ENCODE measurements at places on chromosomes 16 and 17.

DNA sequence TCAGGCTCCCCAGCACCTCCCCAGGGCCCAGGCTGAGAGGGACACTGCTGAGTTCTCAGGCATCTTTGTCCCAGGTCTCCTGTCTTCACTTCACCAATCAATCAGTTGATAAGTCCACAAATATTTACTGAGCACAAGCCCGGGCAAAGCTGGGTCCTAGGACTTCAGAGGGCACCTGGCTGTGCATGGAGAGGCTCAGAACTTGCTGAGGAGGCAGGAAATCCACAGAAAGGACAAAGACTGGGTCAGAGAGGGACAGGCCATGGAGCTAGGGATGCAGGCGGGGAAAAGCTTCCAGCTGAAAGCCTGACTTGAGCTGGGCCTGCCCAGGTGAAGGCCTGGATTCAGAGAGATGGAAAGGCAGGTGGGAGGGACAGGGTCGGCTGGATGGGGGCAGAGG is 33.2 kb upstream of the C1QL1 start:
- DNase-seq = no peak

GRCh38 chr17:82948081-82948511 is 108.3 kb upstream of the ZNF750 start:
- DNase-seq = no peak

DNA sequence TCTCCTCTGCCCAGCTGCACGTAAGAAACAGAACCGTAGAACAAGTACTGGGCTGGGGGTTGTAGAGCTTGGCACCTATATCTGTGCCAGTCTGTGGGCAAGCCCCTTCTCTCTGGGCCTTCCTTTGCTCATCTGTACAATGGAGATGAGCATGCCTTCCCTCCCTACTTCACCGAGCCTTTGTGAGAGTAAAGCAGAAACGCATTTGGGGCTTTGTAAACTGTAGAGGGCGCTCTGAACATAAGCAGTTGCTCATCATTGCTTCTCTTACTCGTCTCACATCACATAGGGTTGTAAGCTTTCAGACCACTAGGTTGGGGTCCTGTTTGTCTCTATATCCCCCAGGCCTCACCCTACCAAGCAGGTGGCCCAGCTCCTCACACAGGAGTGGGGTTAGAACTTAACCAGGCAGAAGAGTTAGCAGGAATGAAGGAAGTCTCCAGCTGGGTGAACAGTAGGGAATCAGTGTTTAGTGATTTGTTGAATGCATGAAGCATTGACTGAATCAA is 15.1 kb downstream of the SAMD14 start:
- DNase-seq = peak; percentile 39

DNA sequence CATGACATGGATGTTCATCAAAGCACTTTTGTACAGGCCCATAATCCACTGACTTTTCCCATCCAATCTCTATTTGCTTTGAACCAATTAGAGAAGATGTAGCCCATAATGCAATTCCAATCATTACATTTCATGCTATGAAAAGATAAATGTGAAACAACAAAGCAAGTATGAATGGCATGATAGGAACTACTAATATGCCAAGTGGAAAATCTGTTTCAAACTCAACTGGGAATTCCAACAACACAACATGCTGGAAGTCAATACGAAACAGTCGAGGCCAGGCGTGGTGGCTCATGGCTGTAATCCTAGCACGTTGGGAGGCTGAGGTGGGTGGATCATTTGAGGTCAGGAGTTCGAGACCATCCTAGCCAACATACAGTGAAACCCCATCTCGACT is 39.6 kb upstream of the TMEM97 start:
- DNase-seq = peak; percentile 42

GRCh38 chr17:45919136-45919535 is 24.8 kb downstream of the MAPT start:
- no peak for DNase-seq

- no peak for DNase-seq
Observed at GRCh38 chr17:37026531-37026869, 77.7 kb downstream of the AATF start.

- no peak for DNase-seq
Observed at GRCh38 chr17:65638221-65638975, 77.0 kb upstream of the AXIN2 start.

- DNase-seq = peak; percentile 17
Observed at GRCh38 chr17:33779234-33779591, 475.9 kb upstream of the CCL2 start.

DNA sequence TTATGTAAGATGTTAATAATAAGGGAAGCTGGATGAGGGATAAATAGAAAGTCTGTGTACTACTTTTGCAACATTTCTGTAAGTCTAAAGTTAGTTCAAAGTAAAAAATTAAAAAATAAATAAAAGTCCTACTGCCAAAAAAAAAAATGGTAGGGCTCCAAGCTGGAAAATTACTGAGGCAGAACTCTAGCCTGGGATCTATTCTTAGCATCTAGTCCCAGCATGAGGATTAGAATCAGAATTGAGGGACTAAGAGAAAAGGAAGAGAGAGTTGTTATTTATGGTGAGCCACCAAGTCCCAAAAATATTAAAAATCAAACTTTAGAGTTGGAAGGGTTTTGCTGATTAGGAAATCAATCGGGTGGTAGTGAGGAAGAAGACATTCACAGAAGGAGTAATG is 110.3 kb downstream of the CYB561 start:
- no peak for DNase-seq

- no peak for DNase-seq
Observed at GRCh38 chr17:69552986-69553667, 138.6 kb downstream of the MAP2K6 start.

DNA sequence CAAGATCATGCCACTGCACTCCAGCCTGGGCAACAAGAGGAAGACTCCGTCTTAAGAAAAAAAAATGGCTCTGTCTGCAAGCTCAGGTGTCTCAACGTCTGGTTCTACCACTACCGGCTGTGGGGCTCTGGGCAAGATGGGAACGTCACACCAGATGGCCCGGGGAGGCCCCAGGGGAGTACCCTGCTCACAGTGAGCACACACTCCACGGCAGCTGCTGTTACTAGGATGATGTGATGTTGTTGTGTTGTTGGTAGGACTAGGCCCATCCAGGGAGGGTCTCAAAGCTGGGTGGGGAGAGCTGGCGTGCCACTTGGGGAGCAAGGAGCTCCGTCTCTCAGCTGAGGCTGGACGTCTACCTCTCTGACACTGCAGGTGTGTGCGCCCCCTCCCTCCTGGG is 9.4 kb upstream of the NPTX1 start:
- no peak for DNase-seq

GRCh38 chr16:51337662-51338061 is 186.6 kb upstream of the SALL1 start:
- DNase-seq = no peak

GRCh38 chr16:80122115-80122514 is 418.7 kb upstream of the DYNLRB2 start:
- DNase-seq = no peak

GRCh38 chr17:7856011-7856810 is 1.1 kb downstream of the NAA38 start:
- DNase-seq = no peak

GRCh38 chr17:59826706-59827453 is 65.9 kb downstream of the TUBD1 start:
- DNase-seq = no peak

GRCh38 chr16:48008011-48008525 is 147.7 kb downstream of the ABCC12 start:
- no peak for DNase-seq

- no peak for DNase-seq
Observed at GRCh38 chr16:49773534-49774475, 82.1 kb downstream of the ZNF423 start.

DNA sequence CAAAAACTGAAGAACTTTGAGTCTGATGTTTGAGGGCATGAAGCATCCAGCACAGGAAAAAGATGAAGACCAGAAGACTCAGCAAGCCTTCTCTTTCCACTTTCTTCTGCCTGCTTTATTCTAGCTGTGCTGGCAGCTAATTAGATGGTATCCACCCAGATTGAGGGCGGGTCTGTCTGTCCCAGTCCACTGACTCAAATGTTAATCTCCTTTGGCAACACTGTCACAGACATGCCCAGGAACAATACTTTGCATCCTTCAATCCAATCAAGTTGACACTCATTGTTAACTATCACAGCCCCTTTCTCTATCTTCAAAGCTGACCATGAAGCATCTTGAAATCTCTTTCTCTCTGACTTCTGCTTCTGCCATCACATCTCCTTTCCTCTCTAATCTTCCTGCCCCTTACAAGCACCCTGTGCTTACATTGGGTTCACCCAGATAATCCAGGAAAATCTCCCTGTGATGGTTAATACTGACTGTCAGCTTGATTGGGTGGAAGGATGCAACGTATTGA is 115.9 kb upstream of the CDH13 start:
- DNase-seq = no peak

GRCh38 chr16:50627419-50627818 is 53.7 kb downstream of the SNX20 start:
- DNase-seq = no peak

DNA sequence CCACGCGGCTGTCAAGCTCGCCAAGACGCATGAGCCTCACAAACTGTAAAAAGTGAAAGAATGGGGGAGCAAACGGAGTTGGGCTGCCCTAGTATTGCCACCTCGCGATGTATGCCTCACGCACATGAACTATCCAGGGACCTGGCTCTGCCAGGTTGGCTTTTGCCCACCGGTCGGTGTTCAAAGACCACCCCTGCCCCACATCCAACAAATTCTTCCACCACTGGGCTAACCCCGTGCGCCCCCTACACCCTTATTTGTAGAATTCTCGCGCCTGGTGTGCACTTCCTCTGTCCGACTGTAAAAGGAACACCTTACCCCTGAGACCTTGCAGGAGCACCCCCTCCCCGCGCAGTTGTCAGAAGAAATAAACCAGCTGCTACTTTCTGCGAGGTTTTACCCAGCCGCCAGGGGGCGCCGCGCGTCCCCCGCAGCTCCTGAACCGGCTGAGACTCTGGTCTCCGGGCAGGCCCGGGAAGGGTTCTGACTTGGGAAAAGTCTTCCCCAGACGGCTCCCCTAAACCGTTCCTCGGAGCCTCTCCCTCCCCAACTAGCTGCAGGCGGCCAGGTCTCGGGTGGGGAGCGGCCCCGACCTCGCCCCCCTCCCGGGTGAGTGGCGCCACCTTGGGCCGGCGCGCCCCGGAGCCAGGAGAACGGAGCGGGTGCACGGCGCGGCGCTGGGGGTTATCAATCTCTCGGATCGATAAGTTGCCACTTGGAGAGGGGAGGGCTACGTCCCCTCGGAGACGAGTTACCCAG is 1.7 kb upstream of the ZNF423 start:
- DNase-seq = peak; percentile 34

DNA sequence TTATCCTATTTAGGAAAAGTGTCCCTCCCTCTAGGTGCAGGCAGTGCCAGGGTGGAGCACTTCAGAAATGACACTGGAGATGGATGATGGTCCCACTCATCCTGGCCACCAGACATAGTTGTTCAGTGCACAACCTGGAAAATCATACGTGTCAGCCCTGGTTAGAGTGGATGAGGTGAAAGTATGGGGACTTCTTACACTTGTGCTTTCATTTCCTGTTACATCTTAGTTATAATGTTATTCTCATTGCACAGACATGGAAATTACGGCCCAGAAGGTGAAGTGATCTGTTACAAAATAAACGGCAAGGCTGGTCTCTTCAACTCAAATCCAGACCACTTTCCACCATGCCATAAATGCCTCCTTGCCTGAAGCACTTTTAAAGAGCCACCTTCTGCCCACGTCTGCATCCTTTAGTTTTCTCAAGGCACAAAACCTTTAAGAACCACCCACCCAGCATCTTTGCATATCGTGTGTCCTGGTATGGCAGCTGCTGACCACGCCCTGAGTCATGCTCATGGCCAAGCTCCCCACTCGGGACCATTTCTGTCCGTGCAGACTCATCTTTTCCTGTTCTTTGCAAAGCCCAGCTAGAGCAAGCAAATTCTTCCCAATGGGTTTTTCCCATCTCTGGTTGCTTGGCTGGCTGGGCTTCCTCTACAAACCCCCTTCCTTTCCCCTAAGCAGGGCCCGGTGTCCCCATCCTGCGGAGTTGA is 22.4 kb downstream of the TBC1D3B start:
- DNase-seq = no peak

DNA sequence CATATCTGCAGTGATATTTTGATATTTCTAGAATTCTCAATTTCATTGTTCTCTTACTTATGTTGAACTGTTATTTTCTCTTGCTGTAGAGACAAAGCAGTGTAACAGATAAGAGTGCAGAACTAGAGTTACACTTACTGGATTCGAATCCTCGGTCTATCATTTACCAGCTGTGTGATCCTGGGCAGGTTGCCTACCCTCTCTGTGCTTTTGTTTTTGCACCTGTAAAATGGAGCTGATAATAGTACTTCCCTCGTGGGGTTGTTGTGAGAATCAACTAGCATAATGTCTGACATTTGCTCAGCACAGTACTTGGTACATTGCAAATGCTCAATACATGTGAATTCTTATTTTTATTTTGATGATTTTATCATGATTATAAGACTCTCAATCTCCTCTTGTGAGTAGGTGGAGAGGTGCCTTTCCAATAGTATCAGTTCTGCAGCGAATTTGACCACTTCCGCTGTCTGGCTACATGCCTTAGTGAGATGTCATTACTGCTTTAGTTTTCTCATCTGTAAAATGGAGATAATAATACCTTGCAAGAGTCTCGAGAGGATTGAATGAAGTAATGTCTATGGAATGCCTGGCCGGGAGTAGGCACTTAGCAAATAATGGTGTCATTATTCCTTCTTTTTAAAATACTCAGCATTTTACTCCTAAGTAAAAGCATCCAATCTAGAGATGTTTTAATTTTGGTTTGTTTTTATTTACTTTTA is 312.2 kb upstream of the MAF start:
- DNase-seq = peak; percentile 34

GRCh38 chr17:30921544-30922196 is at the start of gene ADAP2:
ADAP2 (plus strand) TSS chr17:30921945; CDS start chr17:30922015, 70 bp downstream.
- DNase-seq = no peak

- DNase-seq = no peak
Observed at GRCh38 chr17:3989041-3989886, 25.0 kb upstream of the ATP2A3 start.

- DNase-seq = no peak
Observed at GRCh38 chr16:71919035-71919434, 23.7 kb downstream of the IST1 start.

- no peak for DNase-seq
Observed at GRCh38 chr17:1996800-1997288, 28.3 kb downstream of the RTN4RL1 start.

GRCh38 chr16:66359811-66360608 is 6.5 kb upstream of the CDH5 start:
- DNase-seq = no peak

- DNase-seq = no peak
Observed at GRCh38 chr16:9332574-9333148, 241.2 kb downstream of the HAPSTR1 start.

- DNase-seq = no peak
Observed at GRCh38 chr17:2251098-2251497, 52.5 kb downstream of the SMG6 start.

GRCh38 chr17:29667969-29668368 is 45.3 kb upstream of the CORO6 start:
- peak; percentile 74 for DNase-seq

DNA sequence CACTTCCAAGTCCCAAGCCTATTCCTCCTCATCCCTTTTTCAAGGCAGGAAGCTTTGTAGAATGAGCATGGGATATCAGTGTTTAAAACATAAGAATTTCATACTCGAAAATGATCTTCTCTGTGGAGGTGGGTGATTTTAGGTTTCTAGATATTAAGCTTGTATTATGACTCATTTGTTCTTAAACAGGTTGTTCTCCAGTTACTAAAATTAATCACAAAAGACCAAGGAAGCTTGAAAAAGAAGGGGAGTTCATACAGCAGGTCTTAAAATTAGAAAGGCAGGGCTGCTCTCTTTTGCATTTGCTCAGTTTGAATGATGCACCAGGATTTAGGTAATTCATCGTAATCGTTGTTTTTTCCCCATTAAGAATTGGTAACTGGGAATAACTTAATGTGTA is 208.7 kb downstream of the PRKCA start:
- no peak for DNase-seq

Data from NCI-H226 (cell line).